ENCODE measurements at places on chromosomes 2 and 18.

DNA sequence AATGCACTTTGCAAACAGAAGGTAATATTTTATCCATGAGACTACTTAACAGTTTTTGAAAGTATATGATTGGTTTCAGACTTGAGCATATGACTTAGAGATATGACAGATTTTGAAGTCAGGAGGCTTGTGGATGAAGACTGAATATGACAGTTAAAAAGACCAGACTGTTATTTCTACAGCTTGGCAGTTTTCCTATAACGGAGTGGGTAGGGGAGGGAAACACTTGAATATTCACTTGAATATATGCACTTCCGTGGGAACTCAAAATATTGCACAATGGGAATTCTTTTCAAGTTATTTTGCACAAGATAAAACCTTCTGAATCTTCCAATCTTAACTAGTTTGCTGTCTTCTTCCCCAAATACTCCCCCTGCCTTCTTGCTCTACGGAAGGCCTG is 64.6 kb upstream of the ACKR3 start:
- DNase-seq, result no peak

DNA sequence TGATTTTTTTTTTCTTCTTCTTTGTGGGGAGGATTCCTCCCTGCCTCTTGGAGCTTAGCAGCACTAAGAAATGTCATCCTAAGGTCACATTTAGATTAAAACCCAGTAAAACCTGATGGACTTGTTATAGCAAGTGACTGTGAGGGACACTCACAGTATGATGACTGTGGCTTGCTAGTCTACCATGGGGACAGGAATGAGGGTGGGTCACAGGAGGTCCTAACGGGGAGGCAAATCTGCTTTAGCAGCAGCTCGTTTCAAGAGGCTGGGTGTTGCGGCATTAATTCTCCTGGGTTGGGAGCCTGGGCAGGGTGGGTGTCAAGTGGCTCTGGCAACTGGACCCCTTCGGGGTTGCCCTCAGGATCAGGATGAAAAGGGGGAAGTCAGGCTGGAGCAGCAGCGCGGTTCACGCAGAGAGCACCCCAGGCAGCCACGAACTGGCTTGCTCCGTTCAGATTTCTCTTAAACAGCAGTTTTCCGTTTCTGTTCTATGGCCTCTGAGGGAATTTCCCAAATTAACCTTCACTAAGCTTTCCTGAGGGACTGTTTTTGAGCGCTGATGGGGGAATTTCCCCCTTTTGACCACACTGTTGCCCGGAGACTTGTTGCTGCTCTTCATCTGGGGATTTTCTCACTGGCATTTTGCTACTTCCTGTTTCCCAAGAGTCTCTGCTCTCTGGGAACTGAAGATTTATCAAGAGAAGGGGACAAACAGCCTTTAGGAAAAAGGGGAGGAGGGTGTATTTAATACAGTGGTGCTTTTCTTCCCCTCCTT is 59.8 kb upstream of the PELI1 start:
- DNase-seq, result no peak

GRCh38 chr2:23561088-23561487 is 176.1 kb downstream of the KLHL29 start:
- DNase-seq, result no peak

GRCh38 chr18:47748093-47748796 is 182.2 kb downstream of the SMAD2 start:
- DNase-seq, result no peak

DNA sequence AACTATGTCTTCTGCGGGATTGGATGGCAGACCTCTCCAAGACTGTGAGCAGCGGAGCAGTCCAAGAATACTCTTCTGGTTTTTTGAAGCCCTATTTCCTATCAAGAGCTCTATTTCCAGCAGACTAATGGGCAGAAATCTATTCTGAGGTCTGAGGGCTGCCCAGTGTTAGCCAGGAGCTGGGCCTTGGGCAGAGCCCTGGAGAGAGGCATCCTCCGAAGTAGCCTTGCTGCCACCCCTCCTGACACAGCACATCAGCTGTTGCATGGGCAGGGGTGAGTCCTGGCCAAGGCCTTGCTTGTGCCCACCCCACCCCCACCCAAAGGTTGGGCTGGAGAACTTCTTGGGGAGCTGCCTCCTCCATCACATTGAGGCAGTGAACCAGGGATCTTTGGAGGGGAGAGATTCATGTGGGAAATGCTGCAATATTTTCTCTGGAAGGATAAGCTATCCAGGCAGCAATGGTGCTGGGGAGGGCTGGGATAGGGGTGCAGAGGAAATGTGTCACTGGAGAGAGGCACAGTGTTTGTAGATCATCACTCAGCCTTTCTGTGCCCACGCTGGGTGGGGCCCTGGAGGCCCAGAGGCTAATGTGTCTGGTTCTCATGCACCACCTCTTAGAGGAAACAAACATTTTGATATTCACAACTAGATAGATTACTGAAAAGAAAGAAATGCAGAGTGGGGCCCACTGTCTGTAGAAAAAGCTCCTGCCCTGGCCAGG is 104.7 kb downstream of the VSNL1 start:
- no peak for DNase-seq

DNA sequence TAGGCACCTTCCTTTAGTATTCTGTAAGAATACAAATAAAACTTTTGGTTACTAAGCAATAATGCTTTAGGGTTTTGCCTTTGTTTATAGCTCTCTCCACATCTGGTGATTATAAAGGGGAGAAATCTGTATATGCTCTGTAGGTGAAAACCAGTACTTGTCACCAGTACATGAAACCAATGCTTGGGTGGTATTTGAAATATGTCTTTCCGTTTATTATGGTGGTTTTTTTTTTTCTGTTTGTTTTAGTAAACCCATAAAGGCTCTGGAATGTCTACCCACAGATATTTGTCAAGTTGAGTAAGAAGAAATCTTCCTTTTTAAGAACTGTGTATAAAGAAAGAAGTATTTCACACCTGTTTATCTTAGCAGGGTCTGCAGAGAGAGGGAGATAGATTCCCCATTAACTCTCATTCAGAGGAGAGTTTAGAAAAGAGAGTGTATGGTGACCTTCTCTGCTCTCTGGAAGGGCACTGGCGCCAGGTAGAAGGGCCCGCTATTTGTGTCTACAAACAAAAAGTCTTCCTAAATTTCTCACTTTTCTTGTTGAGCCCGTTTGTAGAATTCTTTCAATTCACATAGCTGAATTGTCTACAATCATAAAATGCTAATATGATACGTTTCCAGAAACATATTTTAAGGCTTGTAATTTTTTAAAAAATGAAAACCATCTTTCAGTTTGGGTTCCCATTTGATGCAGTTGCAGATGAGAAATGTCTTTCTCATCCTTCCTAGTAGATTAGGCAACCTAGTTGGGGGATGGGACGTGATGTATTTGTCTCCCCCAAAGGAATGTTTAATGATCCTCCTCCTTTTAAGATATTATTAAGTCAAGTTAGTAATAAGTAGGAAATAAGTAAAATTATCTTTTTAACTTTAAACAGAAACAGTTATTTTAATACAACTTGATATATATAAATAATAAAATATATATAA is 33.9 kb downstream of the MAP3K20 start:
- DNase-seq, result no peak

DNA sequence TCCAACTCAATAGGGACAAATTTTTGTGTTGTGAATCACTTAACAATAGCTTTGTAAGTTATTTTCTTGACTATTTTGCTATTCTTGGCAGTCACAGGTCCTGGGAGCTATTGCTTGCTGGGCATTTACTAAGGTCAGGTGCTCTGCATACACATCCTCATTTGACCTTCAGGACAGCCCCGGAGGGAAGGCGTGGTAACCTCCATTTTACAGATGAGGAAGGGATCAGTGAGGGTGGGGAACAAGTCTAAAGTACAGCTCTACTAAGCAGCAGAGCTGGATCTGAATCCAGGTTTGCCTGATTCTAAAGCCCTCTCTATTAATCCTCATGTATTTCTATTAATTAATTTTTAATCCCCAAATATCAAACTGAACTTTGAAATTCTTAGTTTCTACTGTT is 58.8 kb downstream of the PTPN2 start:
- DNase-seq, result no peak

DNA sequence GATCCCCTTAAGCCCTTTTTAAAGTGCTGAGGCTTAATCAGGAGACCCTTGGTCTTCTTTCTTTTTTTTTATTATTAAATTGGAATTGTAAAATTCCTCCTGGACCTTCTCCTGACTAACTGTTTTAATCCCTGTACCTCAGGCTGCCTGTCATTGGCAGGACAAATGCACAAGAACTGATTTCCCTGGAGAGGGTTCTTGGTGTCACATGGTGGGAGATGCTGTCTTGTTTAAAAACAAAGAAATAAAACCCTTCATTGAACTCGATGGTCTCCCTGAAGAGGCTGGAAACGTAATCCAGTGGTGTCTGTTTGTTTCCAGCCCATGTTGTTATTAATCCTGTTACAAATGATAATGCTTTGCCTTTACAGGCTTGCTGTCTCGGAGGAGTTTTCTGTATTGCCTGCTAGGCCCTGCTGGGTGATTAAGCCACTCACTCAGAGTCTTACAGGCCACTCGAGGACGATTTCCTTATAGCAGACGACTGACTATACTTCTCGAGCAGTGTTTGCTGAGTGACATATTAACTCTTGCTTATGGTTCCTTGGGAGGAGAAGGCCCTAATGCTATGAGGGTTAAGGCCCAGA is 100.5 kb upstream of the MGAT5 start:
- DNase-seq, result no peak

GRCh38 chr2:9262671-9263171 is 56.1 kb downstream of the ASAP2 start:
- no peak for DNase-seq

- no peak for DNase-seq
These were observed 19.7 kb downstream of the EVA1A start for GRCh38 chr2:75540994-75541393.

DNA sequence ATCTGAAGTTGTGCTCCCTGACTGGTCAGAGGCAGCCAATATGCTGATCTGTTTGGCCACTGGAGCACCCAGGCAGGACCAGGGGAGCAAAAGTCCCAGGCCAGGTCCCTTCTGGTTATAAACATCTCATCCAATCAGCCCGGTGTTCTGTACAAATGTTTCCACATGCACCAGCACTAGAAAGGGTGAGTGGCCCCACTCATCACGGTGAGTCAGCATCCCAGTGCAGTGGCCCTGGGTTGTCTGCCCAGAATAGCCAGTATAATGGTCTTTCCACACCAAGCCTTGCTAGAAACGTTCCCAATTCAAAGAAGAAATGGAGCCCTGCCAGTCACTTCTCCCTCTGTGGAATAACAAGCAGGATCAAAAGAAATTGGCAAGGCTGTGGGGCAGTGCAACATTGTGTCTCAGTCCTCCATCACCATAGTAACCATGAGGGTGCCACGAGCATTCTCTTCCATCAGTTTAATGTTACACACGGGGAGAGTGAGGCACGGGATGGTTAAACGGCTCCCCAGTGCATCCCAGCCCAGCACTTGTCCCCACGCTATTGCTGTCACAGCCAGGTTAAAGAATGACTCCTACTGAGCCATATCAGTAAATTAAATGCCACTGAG is 174.9 kb downstream of the SEPTIN10 start:
- DNase-seq, result peak; percentile 57

DNA sequence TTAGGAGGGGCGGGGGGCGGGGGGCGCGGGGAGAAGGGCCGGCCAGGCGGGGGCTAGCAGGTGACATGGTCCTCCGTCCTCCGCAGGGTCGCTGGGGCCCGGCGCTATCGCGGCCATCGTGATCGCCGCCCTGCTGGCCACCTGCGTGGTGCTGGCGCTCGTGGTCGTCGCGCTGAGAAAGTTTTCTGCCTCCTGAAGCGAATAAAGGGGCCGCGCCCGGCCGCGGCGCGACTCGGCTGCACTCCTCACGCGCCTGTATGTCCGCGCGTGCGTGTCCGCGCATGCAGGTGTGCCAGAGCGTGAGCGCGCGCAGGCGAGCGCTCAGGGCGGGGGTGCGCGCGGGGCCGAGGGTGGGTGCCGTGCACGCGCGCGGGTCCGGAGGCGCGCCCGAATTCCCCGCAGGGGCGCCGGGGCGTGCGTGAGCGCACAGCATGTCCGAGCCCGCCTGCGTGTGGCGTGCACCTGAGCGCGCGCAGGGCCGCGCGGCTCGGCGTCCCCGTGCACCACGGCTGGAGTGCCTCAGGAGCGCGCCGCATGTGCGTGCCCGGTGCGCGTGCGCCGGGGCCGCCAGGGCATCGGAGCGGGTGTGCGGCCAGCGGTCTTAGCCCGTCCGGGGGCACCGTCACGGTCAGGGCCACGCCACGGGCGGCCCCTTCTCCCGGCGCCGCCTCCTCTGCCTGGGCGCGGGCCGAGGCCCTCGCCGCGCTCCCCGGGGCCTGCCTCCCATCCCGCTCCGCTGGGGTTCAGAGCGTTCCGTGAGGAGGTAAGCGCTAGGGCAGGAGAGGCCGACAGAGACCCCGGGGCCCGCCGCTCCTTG is 6.3 kb downstream of the SNORC start:
- peak; percentile 38 for DNase-seq

Measured in anterior cingulate cortex (tissue), 58 donors.